ENCODE measurements at places on chromosomes 3 and 15.

GRCh38 chr3:167777356-167777755, 41.8 kb downstream of the SERPINI1 start:
- DNase-seq = no peak

DNA sequence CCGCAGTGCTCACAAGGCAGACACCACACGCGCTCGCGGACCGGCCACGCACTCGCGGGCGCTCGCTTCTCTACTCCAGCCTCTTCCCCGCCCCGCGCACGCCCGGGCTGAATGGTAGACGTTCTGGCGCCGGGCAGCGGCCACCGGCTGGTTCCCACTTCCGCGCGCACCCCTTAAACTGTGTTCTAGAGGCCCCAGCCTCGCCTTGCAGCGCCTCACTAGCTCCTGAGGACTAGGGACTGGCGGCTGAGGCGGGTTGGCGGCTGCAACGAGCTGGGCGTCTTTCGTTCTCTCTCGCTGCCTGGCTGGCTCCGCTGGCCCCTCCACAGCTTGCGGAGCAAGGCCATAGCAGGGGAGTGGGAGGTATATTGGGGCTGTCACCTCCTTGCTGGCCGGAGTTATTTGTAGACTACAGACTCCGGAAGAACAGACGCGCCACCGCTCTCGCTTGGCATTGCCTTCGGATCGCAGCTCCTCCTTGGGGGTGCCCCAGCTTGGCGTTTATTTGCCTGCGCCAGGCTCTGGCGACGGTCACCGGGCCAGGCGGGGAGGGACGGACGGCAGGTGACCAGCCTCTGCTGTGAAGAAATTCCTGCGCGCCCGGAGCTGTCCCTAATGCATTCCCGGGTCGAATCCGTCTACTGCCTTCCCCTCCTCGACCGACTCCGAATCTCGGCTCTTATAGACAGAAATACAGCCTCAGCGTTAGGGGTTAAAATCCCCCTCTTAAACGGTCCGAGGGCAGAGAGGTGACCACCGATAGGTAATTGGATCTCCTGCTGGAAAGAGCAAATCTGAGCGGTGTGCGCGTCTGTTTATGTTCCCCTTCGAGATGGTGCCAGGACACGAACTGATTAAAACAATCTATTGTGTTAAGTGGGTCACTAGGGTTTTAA, 1.3 kb downstream of the GREM1 start:
- DNase-seq = no peak

- no peak for DNase-seq
These were observed 385.9 kb downstream of the MFSD1 start for GRCh38 chr3:159187706-159188105.

DNA sequence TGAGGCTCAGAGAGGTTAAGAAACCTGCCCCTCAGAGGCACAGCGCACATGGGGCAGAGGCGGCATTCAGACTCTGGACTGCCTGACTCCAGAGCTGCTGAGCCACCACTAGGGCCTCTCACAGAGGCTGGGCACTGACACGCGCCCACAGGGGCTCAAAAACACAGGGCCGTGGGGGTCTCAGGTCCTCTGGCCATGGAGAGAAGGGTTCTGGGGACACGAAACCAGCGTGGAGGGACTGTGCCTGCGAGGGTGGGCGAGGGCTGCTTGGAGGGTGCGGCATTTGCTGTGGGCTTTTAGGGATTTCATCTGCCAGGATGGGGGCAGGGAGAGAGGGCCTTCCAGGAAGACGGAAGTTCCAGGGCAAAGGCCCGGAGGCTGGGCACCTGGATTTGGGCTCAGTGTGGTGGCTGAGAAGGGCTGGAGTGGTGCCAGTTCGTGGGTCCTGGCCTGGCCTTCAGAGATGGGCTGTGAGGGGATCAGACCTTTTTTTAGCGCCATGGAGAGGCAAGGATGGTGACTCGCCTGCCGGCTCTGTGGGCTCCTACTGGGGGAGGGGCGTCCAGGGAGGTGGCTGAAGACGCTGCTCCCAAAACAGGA, 69.6 kb downstream of the EFCAB12 start:
- DNase-seq = no peak

DNA sequence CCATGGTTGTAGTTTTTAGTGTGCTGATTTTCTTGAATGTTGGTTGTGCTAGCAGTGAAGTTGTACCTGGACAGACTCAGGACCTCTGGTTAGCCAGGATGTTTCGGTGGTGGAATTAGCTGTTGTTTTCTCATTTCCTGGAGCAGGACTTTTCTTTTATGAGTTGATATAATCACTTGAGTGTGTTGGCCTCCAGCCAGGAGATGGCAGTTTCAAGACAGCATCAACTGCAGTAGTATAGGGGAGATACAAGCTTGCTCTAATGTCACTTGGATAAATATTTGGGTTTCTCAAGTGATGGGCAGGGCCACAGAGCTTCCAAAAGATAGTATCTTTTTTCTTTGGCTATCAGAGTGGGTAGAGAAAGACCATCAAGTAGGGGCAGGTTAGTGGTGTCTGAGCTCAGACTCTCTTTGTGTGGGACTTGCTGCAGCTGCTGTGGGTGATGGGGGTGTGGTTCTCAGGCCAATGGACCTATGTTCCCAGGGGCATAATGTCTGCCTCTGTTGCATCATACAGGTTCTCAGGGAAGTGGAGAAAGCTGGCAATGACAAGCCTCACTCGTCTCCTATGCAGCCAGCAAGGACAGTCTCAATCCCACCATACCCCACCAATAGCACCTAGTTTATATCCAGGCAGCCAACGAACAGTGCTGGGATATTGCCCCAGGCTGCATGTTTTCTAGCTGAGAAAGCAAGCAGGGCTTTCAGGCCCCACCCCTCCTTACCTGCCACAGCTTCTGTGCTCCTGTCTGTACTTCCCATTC, 14.6 kb upstream of the OR5K2 start:
- DNase-seq = peak; percentile 30

DNA sequence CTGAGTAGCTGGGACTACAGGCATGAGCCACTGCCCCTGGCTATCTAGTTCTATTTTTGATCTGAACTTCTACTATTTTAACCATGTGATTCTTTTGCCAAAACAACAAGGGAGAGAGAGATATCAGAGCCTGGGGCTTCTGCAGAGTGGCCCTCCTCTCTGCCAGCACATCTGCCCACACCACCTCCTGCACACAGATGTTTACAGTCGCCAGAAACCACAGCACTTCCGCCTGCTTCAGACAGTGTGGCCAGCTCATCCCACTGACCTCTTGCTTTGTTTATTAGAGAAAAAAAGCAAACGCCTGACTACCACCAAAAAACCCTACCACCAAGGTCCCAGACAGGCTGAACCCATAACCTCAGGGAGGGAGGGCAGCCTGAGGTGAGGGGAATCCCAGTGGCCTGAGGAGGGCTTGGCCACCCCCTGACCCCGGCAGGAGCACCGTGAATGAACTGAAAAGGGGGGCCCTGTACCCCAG, 85.9 kb upstream of the ABHD2 start:
- no peak for DNase-seq

DNA sequence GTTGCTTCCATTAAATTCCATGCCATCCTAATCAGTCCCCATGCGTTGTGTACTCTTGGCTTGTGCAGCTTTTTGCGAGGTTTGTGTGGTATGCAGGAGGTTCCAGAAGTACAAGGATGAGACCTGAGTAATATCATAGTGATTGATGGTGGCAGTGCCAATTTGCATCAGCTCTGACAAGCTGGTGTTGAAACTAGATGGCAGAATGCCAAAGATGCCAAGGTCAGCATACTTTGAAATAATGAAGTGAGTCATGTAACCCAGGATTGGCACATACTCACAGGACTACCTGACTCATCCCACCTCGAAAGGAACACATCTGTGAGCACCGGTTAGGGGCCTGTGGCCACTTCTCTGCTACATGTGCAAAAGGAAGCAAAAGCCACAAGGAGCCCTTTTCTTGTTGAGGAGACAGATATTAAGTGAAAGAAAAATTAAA, 14.3 kb downstream of the KAT2B start:
- DNase-seq = peak; percentile 89
